ENCODE measurements at places on chromosomes 12 and 14.

DNA sequence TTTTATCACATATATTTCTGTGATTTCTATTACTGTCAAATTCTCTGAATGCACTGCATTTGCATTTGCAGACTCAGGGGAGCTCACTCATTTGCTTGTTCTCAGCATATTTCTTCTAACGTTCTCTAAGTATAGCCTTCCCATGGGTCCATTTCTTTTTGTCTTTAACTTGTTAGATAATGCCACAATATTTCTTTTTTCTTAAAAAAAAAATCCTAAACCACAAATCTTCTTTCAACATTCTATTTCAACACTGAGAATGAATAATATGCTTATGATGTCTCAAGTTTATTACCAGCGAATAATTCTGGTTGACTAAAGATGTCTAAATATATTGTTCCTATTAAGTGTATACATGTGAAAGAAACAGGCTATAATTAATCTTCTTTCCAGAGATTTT is 200.2 kb downstream of the ANO6 start:
- no peak for DNase-seq

DNA sequence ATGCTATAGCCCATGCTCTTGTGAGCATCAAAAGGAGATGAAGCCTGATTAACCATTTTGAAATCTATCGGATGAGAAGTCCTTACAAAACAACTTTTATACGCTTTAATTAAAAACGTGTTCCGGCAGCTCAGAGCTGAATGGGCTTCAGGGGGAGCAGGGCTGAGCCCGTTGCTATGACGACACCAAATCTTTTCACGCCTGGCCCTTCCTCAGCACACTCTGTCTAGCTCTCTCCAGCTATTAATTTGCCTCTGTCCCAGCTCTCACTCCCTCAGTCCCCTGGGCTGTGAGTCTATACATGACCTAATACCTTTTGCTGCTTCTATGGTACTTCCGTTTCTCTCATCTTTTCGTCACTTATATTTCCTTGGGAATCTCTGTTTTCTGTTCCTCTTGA is 15.8 kb downstream of the FOXA1 start:
- no peak for DNase-seq

- DNase-seq, result no peak
Observed at GRCh38 chr14:75440733-75441477, 13.1 kb downstream of the JDP2 start.

DNA sequence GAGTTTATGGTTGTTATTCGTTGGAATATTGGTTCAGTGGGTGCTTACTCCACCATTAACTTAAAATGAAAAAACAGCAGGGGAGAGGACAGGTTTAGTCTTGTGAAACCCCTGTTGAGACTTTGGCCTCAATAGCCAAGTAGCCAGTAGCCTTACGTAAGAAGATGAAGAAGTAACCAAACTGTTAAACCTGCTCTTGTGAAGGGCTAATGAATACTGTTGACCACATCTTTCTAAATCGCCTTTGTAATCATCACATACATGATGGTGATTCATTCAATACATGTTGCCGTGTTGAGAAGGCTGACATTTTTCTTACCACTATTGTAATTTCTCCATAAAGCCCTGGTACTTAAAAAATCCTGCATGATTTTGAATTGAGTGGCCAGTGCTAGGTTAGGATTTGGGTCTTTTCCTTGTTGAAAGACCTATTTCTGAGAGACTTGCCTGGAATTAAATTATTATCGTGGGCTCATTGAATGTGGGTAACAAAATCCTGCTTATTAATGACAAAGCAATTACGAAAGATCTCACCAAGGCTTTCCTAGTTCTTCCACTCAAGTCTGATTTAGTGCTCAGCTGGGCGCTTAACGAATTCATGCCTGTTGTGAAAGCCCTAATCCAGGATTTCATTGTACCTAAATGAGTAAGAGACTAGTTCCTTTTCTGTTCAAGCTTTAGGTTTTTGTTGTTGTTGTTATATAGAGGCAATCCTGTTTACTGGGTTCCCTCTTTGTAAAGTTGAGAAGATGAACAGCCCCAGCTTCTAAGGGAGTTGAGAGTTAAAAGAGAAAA is 333.1 kb downstream of the FUT8 start:
- no peak for DNase-seq

DNA sequence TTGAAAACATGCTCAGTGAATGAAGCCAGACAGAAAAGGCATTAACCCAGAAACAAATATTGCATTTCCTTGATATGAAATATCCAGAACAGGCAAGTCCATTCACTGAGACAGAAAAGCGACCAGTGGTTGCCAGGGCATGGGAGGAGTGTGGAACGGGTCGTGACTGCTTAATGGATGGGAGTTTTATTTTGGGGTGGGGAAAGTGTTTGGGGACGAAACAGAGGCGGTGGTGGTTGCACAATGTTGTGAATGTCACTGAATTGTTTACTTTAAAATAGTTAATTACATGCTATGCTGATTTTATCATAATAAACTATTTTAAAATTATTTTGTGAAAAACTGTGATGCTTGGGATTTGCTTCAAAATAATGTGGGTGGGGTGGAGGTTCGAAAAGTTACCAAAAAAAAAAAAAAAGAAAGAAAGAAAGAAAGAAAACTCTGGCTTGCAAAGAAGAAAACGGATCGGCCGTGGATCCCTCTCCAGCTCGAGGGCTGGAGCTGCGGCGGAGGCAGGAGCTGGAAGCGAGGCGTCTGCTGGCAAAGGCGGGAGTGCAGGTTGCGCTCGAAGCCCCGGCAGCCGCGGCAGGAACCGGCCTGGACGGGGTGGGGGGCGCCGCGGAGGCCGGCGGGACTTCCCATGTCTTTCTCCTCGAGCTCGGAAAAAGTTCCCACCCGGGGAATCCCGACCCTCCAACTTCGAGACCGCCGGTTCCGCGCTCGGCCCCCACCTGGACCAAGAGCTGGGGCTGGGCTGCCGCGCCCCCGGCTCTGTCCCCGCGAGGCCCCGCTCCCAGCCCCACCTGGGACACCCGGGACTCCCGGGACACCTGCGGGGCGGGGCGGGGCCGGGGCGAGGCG is 524 bp upstream of the P2RX2 start:
- DNase-seq, result no peak

GRCh38 chr12:96063046-96063445 is 27.7 kb upstream of the LTA4H start:
- peak; percentile 48 for DNase-seq

DNA sequence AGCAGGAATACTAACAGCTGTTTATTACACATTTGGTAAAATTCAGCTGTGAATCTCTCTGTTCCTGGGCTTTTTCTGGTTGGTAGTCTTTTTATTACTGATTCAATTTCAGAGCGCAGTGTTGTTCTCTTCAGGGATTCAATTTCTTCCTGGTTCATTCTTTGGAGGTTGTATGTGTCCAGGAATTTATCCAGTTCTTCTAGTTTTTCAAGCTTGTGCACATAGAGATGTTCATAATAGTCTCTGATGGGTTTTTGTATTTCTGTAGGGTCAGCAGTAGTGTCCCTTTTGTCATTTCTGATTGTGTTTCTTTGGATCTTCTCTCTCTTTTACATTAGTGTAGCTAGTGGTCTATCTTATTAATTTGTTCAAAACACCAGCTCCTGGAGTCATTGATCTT is 9.1 kb upstream of the OR6C76 start:
- no peak for DNase-seq

GRCh38 chr12:98999559-98999958 is 354.5 kb downstream of the APAF1 start:
- DNase-seq, result no peak

- DNase-seq, result no peak
Observed at GRCh38 chr12:27534765-27535161, 10.8 kb downstream of the PPFIBP1 start.

Measured in ACHN (cell line).